Mammary epithelial cell (primary cell): ENCODE measurements at places on chromosomes 1 and 21. TPM values are rescaled to one million over a fixed set of nuclear protein-coding genes. Genes with fewer than 3 reads are reported as not detected.

DNA sequence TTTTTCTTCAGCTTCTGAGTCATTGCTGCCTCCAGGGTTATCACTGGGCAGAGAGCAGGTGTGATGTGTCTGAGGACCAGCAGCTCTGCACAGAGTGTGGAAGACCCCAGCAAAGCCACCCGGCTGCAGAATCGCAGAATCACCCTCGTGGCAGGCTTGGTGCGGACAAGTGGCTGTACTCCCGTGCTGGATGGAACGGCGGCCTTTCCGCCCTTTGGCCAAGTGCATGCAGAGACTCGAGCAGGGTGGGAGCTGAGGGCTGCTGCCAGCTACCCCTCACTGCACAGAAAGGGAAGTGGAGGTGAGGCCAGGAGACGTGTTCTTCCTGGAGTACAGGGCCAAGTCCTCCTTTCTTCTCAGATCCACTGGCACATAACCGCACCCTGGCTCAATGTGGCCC is 162.5 kb downstream of the PCBP3 start:
- no peak for DNase-seq

GRCh38 chr1:156143765-156144489 is 9.5 kb upstream of the SEMA4A start:
- DNase-seq, result no peak

DNA sequence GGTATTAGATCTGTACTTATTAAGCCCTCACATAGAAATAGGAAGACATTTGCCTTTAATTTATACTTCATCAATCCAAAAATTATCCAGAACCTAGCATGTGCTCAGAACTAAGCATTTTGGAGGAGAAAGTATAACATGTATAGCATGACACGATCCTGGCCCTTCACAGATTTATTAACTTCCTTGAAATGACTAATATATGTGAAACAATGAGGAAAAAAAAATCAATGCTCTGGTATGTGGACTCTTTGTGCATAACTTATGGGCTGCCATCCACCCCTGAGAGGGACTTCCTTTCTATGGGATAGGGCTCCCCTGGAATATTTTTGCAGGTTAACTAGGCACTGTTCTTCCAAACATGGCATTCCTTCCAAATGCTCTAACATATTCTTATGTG is 36.6 kb downstream of the CCDC185 start:
- DNase-seq, result peak; percentile 20

GRCh38 chr1:9684801-9685200 is 33.3 kb downstream of the PIK3CD start:
- DNase-seq, result no peak

GRCh38 chr1:27626031-27626935 is 8.7 kb downstream of the FGR start:
- no peak for DNase-seq

- peak; percentile 64 for DNase-seq
Measured at GRCh38 chr1:32754317-32755097, 51.9 kb upstream of the SYNC start.

DNA sequence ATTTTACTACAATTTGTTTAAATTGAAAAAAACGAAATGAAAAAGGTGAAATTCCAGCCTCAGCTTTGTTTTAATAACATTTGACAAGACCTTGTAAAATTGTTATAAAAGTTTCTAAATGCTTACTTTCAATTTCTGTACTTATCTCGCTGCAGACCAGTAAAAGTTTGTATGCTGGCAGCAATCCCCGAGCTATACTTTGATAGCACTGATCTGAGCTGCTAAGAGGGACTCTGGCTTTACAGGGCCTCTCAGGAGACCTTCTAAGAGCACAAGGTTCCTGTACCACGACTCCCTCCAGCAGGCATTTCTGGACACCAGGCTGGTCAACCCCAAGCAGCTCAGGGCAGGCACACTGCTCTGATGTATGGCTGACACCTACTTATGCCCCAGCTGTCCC is 13.1 kb downstream of the STMN1 start:
- no peak for DNase-seq

GRCh38 chr1:40315795-40316594 is 1.1 kb downstream of the COL9A2 start:
- no peak for DNase-seq

Gene THBS3
- total RNA-seq, result 28.0 and 40.0 TPM in 2 replicates

Gene ANKRD34A
- total RNA-seq, result 1.2 and 1.6 TPM in 2 replicates

Gene FCAMR
- total RNA-seq, result not detected

Gene SPRR2D
- 13.8 and 19.3 TPM in 2 replicates for total RNA-seq

Gene RGS8
- total RNA-seq, result not detected in 2 replicates

Gene SIM2
- total RNA-seq, result 0.56 TPM in 1 of 2 replicates, not detected in the other
